Endothelial cell of coronary artery (primary cell): ENCODE measurements at places on chromosomes 6 and 20. TPM values are rescaled to one million over a fixed set of nuclear protein-coding genes. Genes with fewer than 3 reads are reported as not detected.

Gene DAAM2
- total RNA-seq: under 0.01 and 0.38 TPM in 2 replicates

Gene COL12A1
- total RNA-seq: 9.0 and 26.4 TPM in 2 replicates

Gene DEFB115
- total RNA-seq: not detected in 2 replicates

Gene OTOR
- not detected in 2 replicates for total RNA-seq

Gene FAM209B
- total RNA-seq: 0.18 TPM in 1 of 2 replicates, not detected in the other

Gene ADGRB3
- under 0.01 TPM in 1 of 2 replicates, not detected in the other for total RNA-seq
